ENCODE measurements at places on chromosomes 2 and 18. TPM values are rescaled to one million over a fixed set of nuclear protein-coding genes. Genes with fewer than 3 reads are reported as not detected.

Gene DYSF
- 3.6 TPM for total RNA-seq

Gene STARD6
- not detected for total RNA-seq

GRCh38 chr18:68454511-68455228 lies 260.2 kb downstream of the TMX3 start:
- DNase-seq = no peak

DNA sequence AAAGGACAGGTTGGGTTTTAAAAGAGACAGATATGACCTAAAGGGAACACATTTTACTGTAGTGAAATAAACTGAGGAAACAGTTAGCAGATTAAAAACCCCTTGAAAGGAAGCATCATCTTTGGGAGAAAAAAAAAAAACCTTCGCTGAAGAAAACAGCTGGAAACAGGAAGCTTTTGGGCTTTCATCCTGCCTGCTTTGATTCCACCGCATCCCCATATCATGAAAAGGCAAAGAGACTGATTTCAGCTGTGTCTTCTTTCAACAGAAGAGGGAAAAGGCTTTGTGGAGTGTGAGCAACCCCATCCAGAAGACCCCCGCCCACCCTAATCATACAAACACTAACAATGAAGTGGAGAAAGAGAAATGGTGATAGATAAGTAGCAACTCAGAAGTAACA lies 86.4 kb downstream of the TCF4 start:
- no peak for DNase-seq

DNA sequence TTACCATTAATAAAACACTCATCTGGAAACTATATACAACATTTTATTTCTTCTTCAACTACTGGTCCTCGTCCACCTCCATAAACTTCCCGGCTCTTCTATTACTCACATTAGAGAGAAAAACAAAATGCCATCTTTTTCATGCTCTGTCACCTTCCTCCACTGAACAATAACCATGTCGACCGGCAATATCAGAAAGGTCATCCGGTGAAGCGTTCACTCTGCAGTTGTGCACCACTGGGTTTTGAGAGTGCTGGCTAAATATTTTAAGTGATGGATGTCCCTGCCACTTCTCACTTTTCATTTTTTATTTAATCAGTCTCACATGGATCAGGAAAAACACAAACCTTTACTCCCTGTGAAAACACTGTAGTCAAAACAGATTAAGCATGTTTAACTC lies 48.2 kb downstream of the SPP2 start:
- no peak for DNase-seq

DNA sequence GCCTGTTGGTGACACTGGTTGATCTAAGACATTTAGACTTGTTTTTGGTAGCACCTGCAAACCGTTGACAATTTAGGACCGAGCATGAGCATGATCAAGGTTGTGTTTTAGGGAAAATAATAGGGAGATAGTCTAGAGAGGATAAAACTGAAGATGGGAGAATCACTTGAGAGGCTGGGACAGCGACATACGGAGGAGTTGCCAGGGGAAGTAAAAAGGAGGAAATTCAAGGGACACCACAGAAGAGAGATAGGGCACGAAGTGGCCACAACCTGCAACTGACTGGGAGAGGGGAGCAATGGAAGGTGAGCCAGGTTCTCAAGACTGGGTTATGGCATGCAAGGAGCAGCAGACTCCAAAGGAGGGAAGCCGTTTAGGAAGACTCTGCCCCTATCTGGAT lies 1.4 kb upstream of the ATP8B1 start:
- no peak for DNase-seq

Gene POTEJ
- not detected for total RNA-seq

DNA sequence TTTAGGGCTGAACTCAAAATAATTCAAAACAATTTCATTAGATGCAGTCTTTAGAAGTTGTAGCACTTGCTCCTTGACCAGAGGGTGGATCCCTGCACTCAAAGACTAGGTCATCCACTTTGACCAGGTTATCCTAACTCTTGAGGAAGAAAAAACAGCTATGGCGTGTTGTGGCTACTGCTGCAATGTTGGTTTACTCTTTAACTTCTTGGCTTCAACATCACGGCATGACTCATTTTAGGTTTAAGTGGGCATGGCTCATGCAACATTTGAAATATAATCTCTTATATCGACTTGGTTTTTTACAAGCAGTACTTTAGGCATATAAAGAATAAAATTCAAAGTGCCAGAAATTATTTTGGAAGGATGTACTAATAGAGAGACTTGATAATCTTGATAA lies 35.4 kb downstream of the ANKRD29 start:
- no peak for DNase-seq

- DNase-seq = no peak
Measured at GRCh38 chr18:37266290-37266689, 299.3 kb downstream of the CELF4 start.

DNA sequence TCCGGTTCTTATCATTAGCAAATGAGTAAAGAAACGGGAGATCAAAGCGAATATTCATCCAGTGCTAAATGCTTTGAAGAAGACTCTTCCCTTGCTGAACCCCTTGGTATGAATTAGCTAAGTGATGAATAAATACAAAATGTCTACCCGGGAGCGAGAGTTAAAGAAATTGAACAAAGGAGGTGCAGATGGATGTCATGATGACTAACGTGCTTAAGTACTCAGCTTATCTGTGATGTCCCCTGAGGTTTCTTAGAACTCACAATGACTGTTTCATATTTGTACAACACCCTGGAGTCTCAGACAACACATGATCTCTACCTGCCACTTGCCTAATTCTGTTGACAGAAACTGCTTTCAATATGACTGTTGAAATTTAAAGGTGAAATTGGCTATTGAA lies 148.5 kb downstream of the TMEM200C start:
- DNase-seq = no peak

Measured in CD8-positive, alpha-beta memory T cell (primary cell).